Neural crest cell (in vitro differentiated cells): ENCODE measurements at places on chromosomes 3 and 15.

- DNase-seq = no peak
Measured at GRCh38 chr3:118607915-118608820, 426.5 kb downstream of the IGSF11 start.

DNA sequence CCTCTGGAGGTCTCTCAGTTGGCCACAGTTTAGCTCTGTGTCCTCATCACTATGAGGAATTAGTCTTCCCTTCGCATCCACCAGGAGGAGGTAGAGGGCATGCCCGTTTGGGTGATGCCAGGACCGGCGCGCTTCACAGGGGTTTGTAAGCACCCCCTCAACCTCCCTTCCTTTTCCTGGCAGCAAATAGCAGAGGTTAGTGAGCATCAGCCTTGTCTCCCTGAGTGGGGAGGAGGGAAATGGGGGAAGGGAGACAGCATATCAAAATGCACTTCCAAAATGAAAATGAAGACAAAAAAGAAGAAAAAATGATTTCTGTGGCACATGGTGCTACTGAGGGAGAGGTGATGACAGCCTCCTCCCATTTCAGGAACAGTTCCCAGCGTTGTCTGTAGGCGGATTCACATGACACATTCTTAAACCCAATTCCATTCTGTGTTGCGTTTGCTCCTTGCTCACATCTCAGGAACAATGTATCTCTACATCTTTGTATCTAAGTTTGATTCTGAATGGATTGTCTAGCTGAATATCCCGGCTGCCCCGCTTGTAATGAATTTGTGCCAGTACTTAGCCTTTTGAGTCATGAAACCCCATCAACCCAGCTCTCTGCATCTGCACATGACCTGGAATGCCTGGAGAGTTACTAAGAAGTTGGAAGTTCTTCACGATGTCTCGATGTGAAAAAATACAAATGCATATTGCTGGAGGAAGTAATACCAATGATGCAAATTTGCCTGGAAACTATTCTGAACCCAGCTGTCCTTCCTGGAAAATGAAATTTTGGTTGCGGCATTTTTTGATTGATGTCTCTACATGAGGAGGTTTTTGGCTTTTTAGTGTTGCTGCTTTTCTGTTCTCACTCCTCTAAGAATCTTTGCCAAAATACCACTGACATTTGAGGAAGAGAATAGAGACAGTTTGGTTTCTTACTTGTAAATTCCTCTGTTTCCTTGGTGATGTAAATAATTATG, 45.2 kb downstream of the TYRO3 start:
- peak; percentile 60 for DNase-seq

DNA sequence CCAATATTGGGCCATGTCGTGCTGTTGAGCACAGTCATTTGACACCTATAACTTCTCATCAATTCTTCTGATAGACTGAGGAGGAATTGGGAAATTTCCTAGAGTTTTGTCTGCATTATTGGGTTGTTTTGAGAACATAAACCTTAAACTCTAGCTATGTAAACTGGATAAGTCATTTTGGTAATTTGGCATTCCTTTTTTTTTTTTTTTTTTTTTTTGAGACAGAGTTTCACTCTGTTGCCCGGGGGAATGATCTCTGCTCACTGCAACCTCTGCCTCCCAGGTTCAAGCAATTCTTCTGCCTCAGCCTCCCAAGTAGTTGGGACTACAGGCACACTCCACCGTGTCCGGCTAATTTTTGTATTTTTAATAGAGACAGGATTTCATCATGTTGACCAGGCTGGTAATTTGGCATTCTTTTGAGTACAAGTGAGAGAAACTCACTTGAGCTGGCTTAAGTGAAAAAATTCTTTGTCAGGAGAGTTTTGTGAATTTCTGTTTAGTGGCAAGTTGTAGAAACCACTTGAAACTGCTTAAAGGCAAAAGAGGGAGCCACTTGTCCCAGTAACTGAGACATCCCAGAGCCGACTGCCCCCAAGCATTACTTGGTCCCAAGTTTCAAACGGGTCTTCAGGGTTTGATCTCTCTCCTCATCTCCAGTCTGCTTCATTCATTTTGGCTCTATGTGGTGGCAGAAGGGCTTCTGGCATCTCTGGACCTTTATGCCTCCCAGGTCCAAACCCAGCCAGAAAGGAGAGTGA, 34.9 kb downstream of the FLNB start:
- no peak for DNase-seq

DNA sequence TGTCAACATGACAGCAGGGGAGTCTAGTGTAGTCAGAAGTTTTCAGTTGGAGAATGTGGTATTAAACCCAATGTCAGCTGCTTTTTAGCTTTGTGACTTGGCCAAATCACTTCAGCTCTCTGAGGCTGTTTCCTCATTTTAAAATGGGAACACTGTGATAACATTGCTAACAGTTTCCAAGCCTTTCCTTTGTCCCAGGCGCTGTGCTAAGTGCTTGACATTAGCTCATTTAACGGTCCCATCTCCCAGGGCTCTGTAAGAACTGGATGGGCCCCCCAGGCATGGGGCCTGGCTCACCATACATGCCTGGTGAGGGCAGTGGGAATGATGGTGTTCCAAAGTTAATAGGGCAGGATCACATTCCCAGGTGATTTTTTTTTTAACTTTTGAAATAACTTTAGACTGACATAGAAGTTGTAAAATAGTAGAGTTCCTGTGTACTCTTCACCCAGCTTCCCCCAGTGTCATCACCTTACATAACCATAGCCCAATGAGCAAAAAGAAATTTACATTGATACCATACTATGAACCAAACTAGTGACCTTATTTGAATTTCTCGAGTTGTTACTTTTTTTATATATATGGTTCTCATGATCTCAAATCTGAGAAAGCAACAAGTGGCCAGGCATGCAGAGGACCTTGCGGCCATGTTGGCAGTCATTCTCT, 7.7 kb downstream of the RASL12 start:
- DNase-seq = no peak

DNA sequence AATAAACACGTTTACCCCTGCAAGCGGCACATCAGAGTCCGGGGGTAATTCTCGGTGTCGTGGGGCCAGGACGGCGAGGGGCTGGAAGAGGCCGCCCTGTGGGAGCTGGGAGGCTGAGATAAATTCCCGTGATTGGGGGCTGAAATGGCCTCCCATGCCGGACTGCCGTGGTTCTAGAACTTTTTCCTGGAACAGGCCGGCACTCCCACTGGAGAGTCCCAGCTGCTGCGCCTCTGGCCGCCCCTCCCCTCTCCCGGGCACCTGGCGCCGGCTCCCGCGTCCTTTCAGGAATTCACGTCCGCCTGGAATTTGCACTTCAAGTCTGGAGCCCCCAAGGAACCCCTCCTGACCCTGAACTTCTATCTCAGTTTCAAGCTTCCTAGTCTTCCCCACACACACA, 10.8 kb upstream of the LRRC2 start:
- no peak for DNase-seq

DNA sequence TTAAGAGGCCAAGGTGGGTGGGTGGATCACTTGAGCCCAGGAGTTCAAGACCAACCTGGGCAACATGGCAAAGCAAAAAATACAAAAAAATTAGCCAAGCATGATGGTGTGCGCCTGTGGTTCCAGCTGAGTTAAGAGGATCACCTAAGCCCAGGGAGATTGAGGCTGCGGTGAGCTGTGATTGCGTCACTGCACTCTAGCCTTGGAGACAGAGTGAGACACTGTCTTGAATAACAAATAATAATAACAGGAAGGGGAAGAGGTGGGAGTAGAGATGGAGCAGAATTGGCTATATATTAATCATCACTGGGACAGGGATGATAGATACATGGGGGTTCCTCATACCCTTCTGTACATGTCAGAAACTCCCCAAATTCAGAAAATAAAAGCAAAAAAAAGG, 23.8 kb upstream of the NMB start:
- no peak for DNase-seq

GRCh38 chr15:42921342-42921731, 759 bp upstream of the TTBK2 start:
- peak; percentile 5 for DNase-seq

- DNase-seq = no peak
Measured at GRCh38 chr15:36177590-36178302, 401.7 kb upstream of the CDIN1 start.

DNA sequence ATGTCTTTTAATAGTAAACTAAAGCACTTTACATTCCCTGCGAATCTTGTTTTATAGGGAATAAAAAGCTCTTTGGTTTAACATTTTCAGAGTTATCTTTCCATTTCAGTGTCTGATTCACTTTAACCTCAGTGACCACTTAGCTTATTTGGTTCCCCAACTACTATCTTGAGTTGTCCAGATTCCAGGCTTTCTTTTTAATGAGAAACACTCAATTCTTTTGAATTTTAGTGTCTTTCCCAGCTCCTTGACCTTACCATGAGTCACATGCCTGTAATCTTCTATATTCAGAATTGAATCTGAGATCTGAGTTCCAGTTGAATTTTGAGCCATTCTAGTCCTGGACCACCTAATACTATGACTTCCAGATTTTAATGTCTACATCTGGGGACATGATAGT, 144.4 kb downstream of the KCNAB1 start:
- no peak for DNase-seq

- DNase-seq = no peak
Measured at GRCh38 chr3:53604232-53604631, 109.8 kb downstream of the CACNA1D start.

- no peak for DNase-seq
Measured at GRCh38 chr3:76551739-76552138, 488.2 kb upstream of the ROBO2 start.

GRCh38 chr3:190361791-190362190, 26.2 kb upstream of the CLDN16 start:
- no peak for DNase-seq

DNA sequence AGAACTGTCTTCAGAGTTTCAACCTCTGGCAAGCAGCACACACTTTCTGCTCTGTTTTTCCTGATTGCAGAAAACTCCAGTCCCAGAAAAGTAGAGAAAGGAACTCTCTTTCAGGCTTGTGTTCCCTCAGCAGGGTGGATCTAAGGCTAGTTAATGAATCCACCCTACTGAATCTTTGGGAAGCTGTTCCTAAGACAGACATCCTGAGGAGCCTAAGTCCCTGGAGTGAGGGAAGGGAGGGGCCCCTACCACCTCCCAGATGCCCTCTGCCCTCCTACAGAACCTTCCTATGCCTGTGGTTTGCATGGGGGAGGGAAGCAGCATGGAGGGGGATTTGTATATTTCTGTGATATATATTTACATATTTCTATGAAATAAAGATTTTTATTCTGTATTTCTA, 124.4 kb downstream of the ANO10 start:
- no peak for DNase-seq

DNA sequence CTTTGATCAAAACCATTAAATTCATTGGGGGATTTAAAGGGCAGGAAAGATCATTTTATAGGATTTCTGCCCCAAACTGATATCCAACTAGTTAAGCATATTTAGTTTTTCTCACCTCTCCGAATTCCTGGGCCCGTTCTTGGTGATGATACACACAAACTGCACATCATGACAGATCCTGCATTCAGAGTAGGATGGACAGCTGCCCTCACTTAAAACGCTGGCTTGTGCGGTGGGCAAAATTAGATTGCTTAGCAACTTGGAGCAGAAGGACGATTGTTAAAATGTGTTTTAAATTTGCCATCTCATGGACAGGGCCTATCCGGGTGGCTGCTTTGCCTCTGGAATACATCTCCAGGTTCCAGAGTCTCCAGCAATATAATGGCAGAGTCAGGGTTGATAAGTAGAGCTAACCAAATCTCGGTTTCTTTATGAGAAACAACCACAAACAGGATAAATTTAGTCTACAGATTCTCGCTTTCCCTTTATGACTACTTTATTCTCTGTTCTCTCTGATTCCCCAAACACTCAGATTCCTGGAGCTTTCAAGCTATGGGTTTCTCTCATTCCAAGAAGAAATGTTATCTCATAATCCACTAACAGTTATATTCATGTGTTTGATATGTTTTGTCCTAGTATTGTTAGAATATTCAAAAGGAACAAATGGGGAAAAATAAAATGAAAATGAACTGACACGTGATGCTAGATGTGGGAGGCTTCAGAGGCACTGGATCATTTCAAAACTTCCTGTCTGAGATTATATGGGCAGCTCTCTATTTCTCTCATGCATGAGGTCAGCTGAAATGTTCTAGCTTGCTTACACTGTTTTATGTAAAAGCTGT, 1014.1 kb upstream of the SEMA6D start:
- DNase-seq = no peak

DNA sequence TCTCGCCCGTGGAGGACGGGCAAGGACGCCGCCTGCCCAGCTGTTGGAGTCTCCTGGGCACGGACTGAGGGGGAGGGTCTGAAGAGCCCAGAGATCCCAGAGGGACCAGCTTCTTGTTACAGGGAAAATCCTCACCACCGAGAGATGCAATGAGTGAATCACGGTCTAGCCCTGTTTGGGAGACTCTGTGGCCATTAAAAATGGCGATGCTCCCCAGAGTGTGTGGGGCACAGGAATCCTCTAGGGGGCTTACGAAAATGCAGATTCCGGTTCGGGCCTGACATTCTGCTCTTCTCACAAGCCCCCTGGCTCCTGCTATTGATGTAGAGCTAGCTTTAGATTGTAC, 35.5 kb upstream of the EPHB3 start:
- DNase-seq = no peak

DNA sequence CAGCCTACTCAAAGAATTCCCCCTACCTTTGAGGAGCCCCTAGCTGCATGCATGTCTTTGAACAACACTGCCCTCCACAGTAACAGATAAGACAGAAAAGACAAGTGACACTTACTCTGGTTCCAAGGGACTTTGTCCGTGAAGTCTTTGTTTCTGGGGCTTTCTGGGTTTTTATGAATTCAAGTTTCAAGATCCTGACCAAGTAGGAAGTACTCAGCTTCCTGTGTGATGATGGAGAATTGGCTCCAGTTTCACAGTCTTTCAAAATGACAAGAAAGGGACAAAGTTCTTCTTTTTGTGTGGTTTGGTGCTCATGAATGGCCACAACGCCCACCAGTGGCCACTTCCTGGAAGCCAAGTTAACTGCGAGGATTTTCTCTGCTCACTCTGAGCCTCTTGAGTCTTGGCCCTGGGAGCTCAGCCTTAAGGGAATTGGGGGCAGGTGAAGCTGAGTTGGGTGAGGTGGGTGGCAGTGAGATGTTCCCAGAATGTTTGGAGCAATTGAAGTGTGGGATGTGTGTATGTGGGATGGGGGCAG, at the start of gene CCR1:
CCR1 (minus strand) TSS at position 147 of the 538 bp plus-strand sequence. CDS start 4,000 bp downstream, outside the sequence.
- peak; percentile 4 for DNase-seq

- no peak for DNase-seq
Measured at GRCh38 chr15:45287390-45287956, 35.4 kb downstream of the SLC28A2 start.

- no peak for DNase-seq
Measured at GRCh38 chr3:178808748-178809147, 262.9 kb downstream of the ZMAT3 start.

- DNase-seq = no peak
Measured at GRCh38 chr3:192928720-192929119, 11.1 kb upstream of the MB21D2 start.

DNA sequence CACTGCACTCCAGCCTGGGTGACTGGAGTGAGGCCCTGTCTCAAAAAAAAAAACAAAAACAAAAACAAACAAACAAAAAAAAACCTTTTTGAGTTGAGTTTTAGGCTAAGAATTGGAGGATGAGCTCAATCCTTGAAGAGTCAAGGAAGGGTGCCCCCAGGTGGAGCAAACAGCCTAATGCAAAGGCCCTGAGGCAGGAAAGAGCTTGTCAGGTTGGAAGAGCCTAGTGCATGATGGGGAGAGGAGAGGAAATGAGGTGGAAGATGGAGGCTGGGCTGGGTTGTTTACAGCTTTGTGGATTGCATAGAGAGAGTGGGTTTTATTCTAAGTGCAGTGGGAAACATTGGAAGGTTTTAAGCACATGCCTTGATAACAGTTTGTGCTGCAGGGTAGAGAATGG, 2.1 kb upstream of the SNX22 start:
- DNase-seq = no peak

GRCh38 chr3:152192936-152193672, 75.6 kb upstream of the MBNL1 start:
- DNase-seq = no peak
